ENCODE measurements at places on chromosomes 1 and 21.
A peak's percentile ranks its signal among the peaks of the same experiment; 100 is the strongest.

DNA sequence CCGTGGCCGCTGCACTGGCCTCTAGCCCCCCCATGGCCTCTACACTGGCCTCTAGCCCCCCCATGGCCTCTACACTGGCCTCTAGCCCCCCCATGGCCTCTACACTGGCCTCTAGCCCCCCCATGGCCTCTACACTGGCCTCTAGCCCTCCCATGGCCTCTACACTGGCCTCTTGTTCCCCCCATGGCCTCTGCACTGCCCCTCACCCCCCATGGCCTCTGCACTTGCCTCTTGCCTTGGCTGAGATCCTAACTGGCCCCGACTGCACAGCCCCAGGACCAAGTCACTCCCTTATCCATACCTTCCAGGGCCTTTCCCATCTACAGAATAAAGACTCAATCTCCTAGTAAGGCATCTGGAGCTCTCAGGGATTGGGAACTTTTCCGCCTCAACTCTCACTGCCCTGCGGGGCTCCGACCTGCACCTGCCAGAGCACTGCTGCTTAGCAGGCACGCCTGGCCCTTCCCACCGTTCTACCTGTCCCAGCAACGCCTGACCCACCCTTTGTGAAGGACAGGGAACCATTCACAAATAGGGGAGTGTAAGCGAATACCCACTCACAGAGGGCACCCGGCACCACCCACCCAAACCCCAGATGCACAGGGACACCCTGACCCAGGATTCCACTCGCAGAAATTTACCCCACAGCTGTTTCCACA is 38.8 kb downstream of the ACOT7 start:
- DNase-seq: no peak

- DNase-seq: no peak
Observed at GRCh38 chr1:171852272-171852671, 11.0 kb downstream of the DNM3 start.

GRCh38 chr1:37028981-37029617 is 5.2 kb downstream of the GRIK3 start:
- no peak for DNase-seq

- DNase-seq: no peak
Observed at GRCh38 chr1:107432108-107432507, 291.3 kb downstream of the NTNG1 start.

DNA sequence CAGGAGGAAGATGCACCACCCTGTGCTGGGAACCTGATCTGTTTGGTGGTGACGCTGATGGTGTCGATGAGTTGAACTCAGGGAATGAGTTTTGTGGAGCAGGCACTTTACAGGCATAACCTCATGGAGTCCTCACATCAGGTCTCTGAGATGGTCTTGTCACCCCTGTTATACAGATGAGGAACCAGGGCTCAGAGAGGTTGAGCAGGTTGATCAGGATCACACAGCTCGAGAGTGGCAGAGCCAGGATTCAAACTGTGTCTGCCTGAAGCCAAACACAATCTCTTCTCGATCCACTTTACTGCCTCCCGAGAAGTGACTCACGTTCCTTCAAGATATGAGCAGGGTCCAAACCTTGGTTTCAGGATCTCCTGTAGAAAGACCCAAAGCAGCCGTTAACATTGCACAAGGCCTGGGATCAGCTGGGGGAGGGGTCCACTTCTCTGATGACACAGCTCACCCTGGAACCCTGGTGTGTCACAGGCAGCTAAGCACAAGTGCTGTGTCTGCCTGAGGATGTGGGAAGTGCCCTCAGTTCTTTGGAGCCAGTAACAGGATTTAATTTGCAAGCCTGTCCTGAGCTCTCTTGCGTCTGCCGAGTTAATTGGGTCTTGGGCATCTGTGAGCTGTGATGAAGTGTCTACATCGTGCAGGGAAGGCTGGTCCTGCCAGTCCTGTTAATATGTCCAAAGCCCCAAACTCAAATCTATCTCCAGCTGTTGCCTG is 65.4 kb upstream of the STUM start:
- DNase-seq: no peak

- peak; percentile 72 for DNase-seq
Observed at GRCh38 chr1:206001476-206001888, 1.7 kb downstream of the RAB7B start.

- DNase-seq: peak; percentile 16
Observed at GRCh38 chr1:24074817-24075589, 36.9 kb downstream of the MYOM3 start.

DNA sequence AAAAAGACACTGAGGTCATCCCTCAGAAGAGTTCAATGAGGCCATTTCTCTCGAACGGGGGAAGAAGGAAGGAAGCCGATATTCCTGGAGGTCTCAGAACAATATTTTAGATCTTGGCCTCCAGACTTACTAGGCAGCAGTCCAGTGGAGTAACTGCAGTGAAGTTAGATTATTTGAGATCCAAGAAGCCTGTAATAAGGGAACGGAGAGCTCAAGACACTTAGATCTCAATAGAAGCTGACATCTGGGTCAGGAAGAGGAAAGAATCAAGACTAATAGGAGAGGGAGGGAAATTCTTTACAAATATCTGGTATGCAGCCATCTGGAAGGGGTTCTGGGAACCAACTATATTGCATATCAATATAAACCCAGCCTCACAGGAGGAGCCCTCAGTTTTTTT is 13.6 kb upstream of the ENAH start:
- DNase-seq: no peak

- DNase-seq: no peak
Observed at GRCh38 chr1:30904962-30905335, 3.6 kb downstream of the SDC3 start.

- peak; percentile 18 for DNase-seq
Observed at GRCh38 chr1:7196036-7196911, 411.0 kb downstream of the CAMTA1 start.

- DNase-seq: no peak
Observed at GRCh38 chr1:51073456-51073855, 28.6 kb upstream of the C1orf185 start.
